Hematopoietic multipotent progenitor cell treated with erythropoietin and hydrocortisone succinate and interleukin-3 and kit ligand, for 8 days (in vitro differentiated cells): ENCODE measurements at places on chromosomes 5 and 9.

DNA sequence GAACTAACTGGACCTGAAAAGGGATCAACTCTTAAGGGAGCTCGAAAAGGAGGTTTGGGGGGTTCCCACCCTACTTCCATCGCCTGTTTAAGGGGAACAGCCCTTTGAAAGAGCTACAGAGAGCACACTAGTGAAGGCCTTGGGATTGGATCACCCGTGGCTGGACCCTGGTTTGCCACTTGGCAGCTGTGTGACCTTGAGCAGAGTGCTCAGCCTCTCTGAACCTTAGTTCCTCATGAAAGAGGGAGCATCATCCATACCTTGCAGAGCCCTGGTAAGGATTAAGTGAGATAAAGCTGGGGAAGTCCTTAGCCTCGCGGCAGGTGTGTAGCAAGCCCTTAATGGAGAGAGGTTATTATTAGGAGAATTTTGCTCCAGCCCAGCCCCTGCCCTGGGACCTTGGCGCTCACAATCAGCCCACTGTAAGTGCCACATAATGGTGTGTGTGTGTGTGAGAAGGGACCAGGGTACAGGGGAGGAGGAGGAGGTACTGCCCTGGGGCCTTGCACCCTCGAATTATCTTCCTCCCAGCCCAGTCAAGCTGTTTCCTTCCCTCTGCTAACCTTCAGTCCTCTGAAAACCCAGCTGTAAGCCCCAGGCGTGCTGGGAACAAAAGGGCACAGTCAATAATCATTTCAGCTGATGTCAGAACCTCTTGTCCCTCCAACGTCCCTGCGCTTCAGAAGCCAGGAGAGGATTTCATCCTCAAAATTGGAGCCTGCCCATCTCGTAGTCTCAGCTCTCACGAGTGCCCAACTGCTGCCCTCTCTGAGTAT, 42.9 kb downstream of the FOXI1 start:
- no peak for DNase-seq

- no peak for DNase-seq
Observed at GRCh38 chr9:78519786-78520185, 222.9 kb downstream of the PSAT1 start.

- DNase-seq, result no peak
Observed at GRCh38 chr5:93726595-93726994, 14.8 kb downstream of the POU5F2 start.

DNA sequence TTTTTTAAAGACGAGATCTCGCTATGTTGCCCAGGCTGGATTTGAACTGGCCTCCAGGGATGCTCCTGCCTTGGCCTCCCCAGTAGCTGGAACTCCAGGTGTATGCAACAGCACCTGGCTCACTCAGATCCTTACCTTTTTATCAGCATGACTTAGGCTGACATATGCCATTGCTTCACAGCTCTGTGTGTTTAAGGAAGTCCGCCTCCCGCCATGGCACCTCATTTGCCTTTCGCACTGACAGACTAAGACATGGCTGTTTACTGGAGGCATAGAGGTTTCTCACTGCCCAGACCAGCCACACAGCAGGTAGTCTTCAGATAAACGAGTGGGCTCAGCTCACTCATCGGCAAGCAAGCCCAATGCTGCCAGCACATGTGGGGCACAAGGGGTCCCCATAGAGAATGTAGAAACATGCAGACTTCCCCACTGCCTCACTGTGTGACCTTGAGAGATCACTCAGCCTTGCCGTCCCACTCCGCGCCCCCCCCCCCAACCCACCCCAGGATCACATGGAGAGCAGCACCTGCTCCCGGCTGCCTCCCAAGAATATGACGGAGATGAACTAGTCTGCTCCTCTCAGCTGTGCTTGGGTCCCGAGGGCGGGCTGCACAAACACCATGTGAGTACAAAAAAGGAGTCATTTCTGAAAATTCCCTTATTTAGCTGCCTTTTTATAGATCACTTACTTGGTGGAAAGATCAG, 62.8 kb downstream of the DCP2 start:
- DNase-seq, result no peak

GRCh38 chr9:124358631-124359030, 56.6 kb downstream of the PSMB7 start:
- DNase-seq, result no peak

DNA sequence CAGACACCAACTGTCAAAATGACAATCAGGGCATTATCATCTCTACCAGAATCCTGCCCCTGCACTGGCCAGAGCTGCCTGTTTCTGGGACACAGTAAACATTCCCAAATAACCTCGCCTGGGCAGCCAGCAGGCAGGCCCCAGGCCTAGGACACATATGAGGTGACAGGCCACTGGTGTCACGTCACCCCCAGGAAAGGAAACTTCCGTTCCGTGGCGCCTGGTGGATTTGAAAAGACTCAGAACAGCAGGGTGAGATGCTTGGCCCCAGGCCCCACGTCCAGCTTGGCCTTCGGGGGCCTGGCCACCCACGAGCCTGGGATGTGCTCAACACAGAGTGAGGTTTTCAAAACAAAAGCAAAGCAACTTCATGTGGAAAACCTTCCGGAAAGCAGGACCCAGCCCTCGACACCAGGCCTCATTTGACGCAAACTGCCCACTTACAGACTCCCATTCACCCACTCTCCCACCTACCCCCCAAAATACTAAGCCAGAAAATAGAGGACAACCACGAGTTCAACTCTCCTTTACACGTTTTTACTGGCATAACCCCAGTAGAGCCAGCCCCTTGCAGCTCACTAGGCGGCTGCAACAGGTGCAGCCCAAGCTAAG, 1.2 kb downstream of the SEMA4D start:
- peak; percentile 32 for DNase-seq

DNA sequence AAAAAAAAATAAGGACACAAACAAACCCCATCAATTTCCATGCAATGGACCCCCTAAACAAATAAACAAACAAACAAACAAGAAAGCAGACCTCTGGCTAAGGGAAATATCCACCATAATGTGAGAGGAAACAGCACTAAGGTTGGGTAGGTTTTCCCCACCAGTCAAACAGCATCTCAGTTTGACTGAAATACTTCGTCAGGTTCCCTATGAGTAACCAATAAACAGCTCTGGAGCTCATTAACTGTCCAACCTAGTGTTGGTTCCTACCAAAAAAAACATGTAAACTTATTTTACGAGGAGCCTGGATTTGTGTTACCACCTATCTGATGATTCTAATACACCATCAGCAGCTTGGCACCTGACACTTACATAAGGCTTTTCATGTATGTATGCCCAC, 198.5 kb upstream of the TARS1 start:
- no peak for DNase-seq

- no peak for DNase-seq
Observed at GRCh38 chr5:159746707-159747106, 169.6 kb upstream of the ADRA1B start.

- DNase-seq, result no peak
Observed at GRCh38 chr9:112124156-112124555, 50.9 kb downstream of the SUSD1 start.

DNA sequence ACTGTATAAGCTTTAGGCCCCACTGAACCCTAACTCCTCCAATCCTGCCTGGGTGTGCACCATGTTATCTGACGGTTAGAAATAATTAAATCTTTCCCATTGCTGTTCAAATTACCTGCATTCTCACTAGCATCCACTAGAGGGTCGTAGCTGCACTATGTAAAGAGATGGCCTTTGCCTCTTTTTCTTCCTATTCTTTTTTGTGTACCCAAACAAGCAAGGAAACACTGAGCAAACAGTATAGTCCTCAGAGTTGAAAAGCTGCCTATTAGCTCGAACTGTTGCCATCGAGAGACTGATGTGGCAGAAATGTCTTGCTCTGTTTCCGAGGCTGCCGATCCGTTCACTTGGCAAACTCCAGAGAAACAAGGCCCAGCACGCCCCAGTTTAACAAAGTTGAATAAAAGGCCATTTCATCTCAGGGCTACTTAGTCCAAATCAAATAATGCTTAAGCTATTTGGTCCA, 163.8 kb upstream of the TRPM3 start:
- peak; percentile 73 for DNase-seq

DNA sequence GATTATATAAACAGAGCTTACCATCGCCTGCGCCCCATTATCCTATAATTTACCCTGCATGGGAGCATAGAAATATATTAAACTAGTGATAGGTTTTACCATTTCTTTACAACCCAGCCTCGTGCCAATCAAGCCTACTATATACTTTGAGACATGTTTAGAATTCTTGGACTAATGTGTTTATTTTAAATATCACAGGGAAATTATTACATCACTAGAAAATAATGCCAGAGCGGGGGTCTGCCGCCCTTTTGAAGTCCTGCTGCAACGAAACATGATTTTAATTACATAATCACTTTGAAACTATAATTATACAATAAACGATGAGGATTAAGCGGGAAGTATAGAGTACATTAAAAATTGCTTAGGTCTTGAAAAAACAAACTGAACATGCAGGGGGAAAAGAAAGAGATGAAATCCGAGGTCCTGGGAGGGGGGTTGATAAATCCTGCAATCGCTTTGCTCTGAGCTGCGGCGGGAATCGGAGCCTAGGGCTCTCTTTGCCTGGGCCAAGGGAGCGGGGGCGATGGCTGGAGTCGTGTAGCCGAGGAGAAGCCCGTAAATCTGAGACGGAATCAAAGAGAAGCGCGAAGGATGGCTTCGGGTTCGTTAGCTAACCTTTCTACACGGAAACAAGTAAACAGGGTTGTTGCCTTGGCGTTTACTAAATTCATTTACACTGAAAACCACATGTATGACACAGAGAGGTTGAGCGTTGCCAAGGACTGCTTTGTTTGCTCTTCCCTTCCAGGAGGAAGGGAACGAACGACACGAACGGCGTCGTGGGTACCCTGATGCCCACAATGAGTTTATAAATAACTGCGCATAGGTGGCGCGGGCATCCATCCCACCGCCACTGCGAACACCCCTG, 127.6 kb downstream of the TMEM174 start:
- no peak for DNase-seq
